ENCODE measurements at places on chromosomes 12 and 14. TPM values are rescaled to one million over a fixed set of nuclear protein-coding genes. Genes with fewer than 3 reads are reported as not detected.

Gene HAL
- total RNA-seq: 0.21 TPM

Gene KRT81
- 3,933 TPM for total RNA-seq

Gene GLS2
- total RNA-seq: 0.09 TPM

Gene PPP4R4
- 0.27 TPM for total RNA-seq

Gene ORAI1
- 43.9 TPM for total RNA-seq

Gene RERGL
- not detected for total RNA-seq

Gene PZP
- total RNA-seq: not detected

Gene INHBE
- 0.12 TPM for total RNA-seq

Gene POTEM
- total RNA-seq: not detected

Gene LDHB
- 1,511 TPM for total RNA-seq

Gene TGFB3
- 0.99 TPM for total RNA-seq

Gene GARIN6
- not detected for total RNA-seq

Gene CPNE6
- total RNA-seq: not detected

Gene LBHD2
- not detected for total RNA-seq

Gene TMEM121
- total RNA-seq: 8.9 TPM

Gene TAS2R20
- 0.07 TPM for total RNA-seq

Gene VPS33A
- 17.5 TPM for total RNA-seq

Gene SMIM41
- total RNA-seq: not detected

Gene C3AR1
- not detected for total RNA-seq

Gene PPFIBP1
- total RNA-seq: 32.5 TPM

Gene CEBPE
- not detected for total RNA-seq

Gene KRT78
- total RNA-seq: not detected

Gene FOXM1
- total RNA-seq: 97.8 TPM

Gene SPTB
- 1.1 TPM for total RNA-seq

Gene C12orf50
- not detected for total RNA-seq

Gene TAS2R8
- total RNA-seq: not detected

Gene MYH6
- not detected for total RNA-seq

Gene STAT6
- total RNA-seq: 55.0 TPM

Data from A549 treated with RU486 at 1 μM for 4 hours (cell line).